NCI-H1105 (cell line): ENCODE measurements at places on chromosomes 11 and 22.

DNA sequence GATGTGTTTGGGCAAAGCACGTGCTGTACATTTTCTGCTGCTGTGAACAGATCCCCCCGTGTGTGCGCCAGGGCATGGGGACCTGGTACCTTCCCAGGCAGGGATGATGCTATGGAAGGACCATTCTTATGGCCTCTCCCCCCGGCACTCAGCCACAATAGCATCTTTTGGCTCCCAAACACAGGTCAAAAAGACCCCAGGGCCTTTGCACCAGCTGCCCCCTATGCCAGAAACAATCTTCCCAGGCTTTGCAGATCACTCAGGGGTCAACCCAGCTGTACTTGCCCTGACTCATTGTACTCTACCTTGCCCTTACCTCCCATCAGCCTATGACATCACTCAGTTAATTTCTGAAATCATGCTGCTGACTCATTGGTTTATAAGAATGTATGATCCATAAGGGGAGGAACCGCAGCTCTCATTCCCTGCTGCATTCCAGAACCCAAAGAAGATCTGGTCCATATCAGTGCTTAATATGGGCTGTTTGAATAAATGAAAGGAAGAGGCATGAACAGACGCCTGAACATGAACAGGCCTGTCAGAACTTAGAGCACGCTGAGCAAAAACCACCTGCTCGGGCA, 100.7 kb downstream of the CELSR1 start:
- no peak for DNase-seq

DNA sequence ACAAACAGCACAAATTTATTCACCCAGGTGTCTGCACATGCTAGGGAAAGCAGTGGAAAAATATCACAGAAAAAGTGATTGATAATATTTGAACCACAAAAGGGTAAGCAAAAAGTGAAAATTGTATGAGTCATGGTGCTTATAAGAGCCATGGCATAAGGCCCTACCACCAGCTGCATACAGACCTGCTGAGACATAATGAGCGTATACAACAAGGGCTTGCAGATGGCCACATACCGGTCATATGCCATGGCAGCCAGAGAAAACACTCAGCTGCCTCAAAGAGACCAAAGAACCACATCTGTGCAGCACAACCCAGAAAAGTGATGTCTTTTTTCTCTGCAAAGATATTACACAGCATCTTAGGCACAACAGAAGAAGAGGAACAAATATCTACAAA, 71.4 kb upstream of the OR9G4 start:
- no peak for DNase-seq

DNA sequence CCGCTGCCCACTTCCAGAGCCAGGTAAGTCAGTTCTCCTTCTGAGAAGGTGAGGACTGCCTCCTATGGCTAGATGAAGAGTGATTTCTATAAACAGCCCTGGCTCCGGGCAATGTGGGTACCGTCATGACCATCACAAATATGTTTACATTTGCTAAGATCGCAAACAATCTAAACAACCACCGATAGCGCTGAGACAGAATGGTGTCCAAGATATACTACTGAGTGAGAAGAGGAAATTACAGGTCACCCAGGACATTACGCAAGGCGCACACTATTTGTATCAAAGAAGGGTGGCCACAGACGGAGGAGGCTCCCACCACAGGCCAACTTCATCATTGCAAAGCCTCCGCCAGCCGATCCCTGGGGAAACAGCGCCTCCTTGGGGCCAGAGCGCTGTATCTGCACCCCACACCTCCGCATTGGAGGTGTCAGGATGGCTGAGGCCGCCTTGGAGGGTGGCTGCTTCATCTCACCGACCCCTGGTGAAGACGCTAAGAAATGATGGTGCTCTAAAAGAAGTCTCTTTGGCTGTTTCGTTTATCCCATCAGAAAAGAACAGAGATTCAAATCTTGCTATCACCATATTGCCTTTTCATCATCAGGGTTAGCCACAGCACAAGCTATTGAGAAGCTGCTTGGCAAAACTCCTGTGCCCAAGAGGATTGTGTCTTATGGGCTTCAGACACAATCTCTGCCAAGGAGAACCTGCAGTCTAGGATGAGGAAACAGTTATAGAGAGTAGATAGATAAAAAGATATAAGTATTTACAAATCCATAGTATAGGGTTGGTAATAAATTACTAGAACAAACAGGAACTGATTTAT, 12.3 kb upstream of the ASRGL1 start:
- DNase-seq = no peak

DNA sequence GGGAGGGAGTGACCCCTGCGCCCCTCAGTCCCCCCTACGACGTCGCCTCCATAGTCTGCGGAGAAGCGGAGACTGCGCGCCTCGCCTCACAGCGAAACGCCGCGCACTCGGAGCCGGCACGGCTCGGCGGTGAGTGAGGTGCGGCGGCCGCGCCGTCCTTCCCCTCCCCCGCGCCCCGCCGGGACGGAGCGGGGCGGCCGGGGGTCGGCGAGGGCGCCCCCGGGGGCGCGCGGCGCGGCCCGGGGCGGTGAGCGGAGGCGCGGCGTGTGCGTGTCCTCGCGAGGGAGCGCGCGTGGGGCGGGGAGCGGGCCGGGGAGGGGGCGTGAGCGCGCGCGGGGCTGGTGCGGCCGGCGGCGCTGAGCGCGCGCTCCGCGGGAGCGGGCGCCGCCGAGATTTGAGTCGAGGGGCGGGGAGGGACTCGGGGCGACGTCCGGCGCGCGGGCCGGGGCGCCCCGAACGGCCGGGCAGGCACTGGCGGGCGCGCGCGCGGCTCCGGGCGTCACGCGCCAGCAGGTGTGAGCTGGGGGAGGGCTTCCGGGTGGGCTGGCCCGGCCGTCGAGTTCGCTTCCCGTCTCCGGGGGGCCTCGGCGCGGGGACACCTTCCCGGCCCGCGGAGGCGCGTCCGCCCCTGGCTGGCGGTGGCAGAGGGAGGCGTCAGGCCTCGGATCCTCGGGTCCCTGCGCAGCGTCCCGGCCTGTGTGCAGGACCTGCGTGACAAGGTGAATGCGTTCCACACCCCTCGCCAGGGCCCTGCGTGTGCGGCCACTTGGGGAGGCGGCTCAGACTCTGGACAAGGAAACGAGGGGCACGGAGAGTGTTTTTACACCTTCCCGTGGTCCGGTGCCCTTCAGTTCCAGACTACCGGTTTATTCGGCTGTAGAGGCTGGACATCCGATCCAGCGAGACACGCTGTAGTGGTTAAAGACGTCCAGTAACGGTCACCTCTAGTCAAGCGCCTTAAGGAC, 50.4 kb downstream of the FAM83F start:
- peak; percentile 29 for DNase-seq

DNA sequence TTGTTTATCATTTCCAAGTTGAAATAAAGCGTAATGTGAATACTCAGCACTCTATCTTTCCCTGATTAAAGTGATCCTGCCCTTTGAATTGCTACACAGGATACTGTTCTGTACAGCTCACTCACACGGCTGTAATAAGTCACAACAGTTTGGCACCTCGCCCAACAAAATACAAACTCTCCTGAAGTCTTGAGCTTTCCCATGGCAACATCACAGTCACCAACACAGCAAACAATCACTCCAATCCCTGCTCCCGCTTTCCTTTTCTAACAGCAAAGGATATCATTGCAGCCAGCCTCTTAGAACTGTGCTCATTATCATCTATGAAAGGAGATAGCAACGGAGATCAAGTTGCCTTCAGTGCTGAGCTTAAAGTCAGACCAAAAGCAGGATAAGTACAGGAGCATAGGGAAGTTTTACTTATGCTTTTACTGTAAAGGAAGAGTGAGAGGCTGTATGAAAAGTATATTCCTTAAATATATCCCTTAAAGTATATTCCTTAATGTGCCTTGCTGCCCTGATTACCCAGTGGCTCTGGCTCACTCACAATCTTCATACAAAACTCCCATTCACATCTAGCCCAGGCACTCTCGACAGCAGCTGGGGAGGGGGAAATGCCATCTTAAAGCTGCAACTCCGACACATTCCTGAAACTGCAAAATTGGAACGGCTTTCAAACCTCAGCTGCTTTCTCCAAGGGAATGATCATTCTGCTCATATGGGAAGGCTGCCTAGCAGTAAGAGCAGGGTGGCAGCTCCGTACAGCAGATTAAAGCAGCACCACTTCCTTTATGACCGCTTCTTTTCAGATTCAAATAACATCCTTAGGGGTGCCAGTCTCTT, 35.8 kb downstream of the MAML2 start:
- DNase-seq = peak; percentile 84

- no peak for DNase-seq
Observed at GRCh38 chr11:995752-996420, 40.6 kb downstream of the MUC6 start.

GRCh38 chr22:37363261-37363992, 63.9 kb downstream of the ELFN2 start:
- no peak for DNase-seq

DNA sequence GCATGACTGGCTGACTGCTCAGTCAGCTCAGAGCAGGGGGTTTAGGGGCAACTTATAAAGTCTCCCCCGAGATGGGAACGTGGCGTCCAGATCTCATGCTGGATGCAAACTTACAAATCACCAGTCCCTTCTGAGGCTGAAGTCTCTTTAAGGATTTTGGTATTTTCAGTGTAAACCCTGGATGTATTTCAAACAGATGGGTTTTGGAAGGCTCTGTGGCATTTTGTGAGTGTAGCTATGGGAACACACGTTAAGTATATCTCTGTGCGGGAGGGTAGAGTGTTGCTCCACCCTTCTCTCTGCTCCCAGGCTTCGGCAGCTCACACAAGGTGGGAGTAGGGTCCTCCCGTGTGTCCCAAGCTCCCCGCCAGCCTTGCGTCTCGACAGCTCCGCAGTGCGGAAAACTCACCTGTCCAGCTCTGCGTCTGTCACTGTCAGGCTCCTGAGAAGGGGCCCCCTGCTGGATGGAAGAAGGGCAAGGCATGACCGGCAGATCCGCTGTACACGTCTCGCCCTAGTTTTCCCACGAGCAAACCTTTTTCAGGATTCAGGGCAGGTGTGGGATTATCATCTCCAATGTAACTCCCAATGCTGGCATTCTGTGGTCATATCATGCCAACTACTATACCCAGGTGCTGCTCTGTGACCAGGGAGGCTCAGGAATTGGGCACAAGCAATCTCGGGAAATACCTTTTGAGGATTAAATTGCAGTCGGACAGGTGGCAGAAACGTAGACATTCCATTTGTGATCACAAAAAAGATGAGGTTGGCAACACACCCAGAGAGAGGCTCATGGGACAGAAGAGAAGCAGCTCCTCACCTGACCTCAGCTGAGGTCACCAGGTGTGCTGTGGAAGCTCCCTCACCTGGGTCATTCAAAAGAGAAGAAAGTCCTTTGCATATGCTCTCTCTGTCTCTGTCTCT, 313.9 kb upstream of the B3GAT1 start:
- DNase-seq = no peak

GRCh38 chr11:114218508-114218907, 77.7 kb upstream of the NNMT start:
- no peak for DNase-seq

DNA sequence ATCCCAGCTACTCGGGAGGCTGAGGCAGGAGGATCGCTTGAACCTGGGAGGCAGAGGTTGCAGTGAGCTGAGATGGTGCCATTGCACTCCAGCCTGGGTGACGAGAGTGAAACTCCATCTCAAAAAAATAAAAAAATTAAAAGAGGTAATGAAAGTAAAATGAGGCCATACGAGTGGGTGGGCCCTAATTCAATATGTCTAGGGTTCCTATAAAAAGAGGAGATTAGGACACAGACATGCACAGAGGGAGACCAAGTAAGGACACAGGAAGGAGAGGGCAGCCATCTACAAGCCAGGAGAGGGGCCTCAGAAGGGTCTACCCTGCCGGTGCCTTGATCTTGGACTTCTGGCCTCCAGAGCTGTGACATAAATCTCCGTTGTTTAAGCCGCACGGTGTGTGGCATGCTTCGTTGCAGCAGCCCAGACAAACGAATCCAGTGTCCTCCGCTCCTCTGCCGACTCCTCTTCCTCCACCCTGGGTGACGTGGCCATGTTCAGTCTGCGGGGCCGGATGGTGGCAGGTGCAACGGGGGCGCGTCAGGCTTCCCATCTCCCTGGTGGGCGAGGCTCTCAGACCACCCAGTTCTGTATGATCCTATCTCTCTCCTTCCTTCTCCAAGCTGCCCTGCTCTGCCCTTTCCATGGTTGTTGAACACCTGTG, 51.6 kb upstream of the PARVG start:
- no peak for DNase-seq

- DNase-seq = peak; percentile 29
Observed at GRCh38 chr11:73469401-73469800, 93.2 kb downstream of the RELT start.

GRCh38 chr11:66854231-66854661, 2.6 kb upstream of the LRFN4 start:
- DNase-seq = no peak

GRCh38 chr11:86060544-86060943, 8.3 kb downstream of the PICALM start:
- DNase-seq = no peak

- DNase-seq = no peak
Observed at GRCh38 chr11:405323-405953, 9.4 kb downstream of the SIGIRR start.

DNA sequence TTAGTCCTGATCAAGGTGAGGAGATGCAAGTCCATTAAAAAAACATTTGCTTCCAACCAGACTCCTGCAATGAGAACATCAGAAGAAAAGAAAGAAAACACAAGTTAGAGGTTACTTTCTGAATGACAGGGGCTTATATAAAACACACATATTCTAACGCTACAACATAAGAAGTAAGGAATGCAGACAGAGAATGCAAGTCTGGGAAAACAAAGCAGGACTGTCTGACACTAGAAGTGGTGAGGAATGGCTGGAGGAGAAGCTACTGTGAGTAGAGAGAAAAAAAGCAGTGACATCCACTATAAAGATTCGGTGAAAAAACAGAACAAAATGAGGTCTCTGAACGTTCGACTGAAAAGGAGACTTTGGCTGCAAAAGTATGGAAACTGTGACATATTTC, 12.3 kb downstream of the TMEM216 start:
- DNase-seq = no peak

- peak; percentile 32 for DNase-seq
Observed at GRCh38 chr11:91664521-91664920, 560.1 kb upstream of the FAT3 start.

DNA sequence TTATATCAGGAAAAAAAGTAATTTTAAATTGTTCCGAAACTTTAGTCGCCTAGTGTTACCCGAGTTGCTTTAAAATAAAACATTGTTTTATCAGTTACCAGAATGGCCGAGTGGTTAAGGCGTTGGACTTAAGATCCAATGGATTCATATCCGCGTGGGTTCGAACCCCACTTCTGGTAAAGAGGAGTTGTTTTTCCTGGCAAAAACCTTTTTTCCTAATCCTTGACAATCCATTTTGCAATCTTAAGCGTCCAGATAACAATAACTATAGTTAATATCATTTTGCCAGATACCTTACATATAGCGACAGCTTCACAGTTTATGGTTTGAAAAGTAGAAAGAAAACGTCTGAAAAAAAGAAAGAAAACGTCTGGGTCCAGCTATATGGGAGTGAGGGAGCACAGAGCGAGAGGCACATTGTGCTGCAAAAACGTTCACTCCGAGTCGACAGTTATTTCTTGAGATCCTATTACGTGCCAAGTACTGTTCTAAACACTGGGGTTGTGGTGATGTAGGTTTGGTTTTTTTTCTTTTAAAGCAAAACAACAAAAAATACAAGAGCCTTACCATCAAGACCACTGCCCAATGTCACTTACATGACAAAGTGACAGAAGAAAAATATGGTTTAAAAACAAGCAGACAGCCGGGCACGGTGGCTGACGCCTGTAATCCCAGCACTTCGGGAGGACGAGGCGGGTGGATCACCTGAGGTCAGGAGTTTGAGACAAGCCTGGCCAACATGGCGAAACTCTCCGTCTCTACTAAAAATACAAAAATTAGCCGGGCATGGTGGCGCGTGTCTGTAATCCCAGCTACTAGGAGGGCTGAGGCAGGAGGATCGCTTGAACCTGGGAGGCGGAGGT, 40.6 kb downstream of the OR4D9 start:
- no peak for DNase-seq

GRCh38 chr22:46815559-46815895, 53.1 kb downstream of the TBC1D22A start:
- no peak for DNase-seq
